ENCODE measurements at places on chromosomes 16 and 17.

- DNase-seq, result no peak
These were observed 20.3 kb upstream of the CD300E start for GRCh38 chr17:74643826-74644225.

GRCh38 chr16:9264067-9264466 lies 172.6 kb downstream of the HAPSTR1 start:
- DNase-seq, result no peak

- peak; percentile 71 for DNase-seq
These were observed 2.7 kb downstream of the HS3ST3B1 start for GRCh38 chr17:14303343-14304221.

GRCh38 chr17:65688307-65688706 lies 126.9 kb upstream of the AXIN2 start:
- DNase-seq, result no peak

GRCh38 chr16:57519796-57520360 lies 16.5 kb downstream of the CCDC102A start:
- peak; percentile 82 for DNase-seq

DNA sequence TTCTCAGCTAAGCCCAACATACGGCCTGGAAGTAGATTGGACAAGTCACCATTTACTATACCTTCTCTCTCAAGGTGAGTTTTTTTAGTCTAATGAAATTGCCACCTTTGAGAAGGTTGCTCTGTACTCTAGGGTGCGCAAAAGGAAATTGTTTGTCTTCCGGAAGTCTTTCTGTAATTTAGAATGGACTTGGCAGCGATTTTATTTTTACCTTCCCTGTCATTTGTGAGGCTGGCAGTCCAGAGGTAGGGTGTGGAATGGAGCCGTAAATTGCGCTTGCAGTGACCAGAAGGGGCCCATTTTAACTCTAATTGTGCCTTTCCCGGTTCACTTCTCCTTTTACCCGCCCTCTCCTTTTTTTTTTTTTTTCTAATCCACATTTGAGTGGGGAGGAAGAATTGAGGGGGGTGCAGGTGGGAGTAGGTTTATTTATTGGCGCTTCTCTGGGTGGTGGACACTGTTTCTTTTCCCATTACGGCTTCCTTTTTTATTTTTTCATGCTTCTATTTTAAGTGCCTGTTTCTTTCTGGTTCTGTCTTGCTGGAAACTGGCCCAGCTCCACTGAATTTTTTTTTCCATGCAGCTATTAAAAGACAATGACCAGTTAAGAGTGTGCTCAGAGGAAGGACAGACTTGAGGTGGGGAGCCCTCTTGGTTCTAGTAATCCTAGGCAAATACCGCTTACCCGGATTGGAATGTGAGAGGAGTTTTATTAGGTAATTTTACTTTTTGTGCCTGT lies 89.7 kb upstream of the CLEC18A start:
- no peak for DNase-seq

DNA sequence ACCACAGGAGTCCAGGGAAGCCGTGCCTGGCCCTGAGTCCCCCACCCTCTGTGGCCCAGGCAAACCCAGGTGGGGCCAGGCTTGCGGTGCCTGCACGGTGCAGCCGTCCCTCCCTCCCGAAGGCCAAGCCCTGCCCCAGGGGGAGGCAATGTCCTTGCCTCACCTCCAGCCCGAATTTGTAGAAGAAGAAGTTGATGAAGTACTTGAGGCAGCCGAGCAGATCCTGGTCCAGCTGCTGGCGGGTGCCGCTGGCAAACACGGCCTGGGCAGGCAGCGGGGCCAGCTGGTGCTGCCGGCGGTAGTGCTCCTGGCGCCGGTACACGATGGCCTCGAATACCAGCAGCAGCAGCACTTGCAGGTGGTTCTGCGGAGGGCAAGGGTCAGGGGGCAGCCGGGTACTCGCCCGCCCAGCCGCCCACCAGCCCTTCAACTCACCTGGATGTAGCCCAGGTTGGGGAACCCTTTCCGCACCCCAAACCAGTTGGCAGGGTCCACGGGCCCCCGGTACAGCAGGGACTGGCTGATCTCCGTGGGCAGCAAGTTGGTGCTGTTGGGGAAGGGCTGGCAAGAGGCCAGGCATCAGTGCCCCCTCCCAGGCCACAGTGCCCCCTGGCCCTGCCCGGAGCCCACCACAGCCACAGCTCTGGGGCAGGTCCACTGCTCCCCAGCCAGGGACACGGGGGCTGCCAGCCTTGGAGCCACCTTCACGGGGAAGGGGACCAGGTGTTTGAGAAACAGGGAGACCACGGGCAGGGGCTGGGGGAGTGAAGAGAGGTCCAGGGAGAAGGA lies 26.1 kb downstream of the CTU2 start:
- DNase-seq, result no peak

DNA sequence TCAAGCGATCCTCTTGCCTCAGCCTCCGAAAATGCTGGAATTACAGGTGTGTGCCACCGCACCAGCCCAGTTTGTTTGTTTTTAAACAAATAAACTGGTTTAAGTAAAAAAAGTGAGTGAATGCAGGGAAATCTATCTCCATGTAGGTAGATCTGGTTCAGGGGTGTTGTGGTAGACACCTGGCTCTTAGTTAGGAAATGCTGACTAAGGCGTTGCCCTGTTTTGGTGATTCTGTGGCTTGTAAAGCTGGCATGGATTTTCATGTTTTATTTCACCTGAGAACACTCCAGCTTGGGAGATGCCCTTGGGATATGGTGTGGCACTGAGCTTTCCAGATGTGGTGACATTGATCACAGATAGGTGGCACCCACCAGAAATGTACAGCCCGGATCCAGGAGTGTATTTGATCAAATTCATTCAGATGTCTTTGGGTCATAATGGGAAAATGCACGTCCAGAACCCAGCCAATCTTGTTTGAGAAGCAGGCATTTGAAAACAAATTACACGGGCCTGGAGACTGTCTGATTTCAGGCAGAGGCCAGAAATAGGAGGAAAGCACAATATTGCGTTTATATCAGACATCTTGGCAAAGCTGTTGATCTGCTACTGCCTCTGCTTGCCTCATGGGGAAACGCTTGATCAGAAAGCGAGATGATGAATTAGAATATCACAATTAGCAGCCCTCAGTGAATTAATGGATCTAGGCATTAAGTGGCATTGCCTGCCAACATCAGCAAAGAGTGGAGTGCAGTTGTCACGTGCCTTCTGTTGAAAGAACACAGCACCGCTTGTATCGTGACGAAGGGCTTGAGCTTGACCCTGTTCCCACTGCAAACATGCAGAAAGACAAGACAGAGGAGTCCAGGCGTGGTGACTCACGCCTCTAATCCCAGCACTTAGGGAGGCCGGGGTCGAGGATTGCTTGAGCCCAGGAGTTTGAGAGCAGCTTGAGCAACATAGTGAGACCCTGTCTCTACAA lies 7.3 kb upstream of the IL34 start:
- no peak for DNase-seq

DNA sequence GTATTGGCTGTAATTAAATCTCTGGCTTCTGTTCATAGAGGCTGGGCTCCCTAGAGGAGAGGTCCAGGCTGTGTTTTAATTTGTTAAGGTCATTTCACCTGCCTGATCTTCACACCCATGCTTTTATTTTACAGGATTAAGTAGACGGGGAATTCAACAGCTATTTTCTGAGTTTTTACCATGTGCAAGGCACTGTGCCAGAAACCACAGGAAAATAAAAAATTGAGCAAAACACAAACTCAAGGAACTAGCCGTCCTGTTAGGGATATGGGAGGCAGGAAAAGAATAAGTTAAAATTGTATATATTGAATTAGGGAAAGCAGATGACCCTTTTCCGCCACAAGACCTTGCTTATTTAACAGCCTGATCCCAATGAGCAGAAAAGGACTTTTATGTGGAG lies 29.1 kb downstream of the HS3ST3A1 start:
- no peak for DNase-seq

GRCh38 chr16:50996166-50996829 lies 154.8 kb downstream of the SALL1 start:
- DNase-seq, result peak; percentile 34

DNA sequence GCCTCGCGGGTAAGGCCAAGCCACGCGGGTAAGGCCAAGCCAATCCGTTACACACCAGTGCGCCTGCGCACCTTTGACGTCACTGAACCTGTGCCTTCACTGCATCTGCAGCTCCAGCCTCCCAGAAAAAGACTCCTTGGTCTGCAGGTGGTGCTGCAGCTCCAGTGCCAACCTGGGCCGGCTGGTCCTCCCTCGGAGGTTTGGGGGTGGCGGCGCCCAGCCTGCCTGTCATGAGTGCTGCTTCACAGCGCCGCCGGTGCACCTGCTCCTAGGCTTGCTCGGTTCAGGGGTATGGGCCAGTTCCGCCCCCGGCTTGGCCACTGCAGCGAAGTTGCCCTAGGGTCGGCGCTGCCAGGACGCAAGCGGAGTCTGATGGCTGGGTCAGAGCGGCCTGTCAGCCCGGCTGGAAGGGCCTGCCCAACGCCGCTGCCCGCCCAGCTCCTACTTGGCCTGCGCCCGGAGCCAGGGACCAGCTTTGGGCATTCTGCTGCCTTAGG lies 146.6 kb downstream of the USP22 start:
- DNase-seq, result peak; percentile 33

GRCh38 chr16:72001180-72001874 lies 1.1 kb upstream of the PKD1L3 start:
- DNase-seq, result no peak

- DNase-seq, result no peak
These were observed 432.6 kb downstream of the HAPSTR1 start for GRCh38 chr16:9523994-9524393.

- no peak for DNase-seq
These were observed 11.9 kb downstream of the SEC14L5 start for GRCh38 chr16:4970010-4970409.

DNA sequence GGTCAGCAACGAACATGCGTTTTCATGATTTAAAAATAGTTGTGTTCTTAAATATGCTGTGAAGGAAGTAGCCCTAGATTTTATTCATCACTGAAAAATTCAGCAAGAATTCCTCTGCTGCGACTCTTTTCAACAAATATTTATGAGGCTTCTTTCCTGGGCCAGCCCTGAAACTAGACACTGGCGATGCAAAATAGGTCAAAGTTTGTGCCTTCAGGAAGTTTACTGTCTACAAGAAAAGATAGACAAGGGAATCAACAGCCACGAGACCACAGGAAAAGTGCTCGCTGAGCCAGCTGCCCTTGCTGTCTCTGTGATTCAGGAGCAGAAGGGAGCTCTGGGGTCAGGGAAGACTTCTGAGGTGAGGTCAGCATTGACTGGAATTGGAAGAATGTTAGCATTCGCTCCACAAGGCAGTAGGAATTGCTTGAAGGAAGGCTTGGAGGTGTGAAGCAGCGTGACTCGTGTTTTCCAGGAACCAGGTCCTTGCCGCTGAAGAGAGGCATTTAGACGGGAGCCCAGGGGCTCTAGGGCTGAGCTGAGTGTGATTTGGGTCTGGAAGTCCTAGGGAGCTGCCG lies 1.9 kb upstream of the RPL26 start:
- DNase-seq, result peak; percentile 87

- no peak for DNase-seq
These were observed 204.6 kb downstream of the SLC39A11 start for GRCh38 chr17:72887917-72888316.

DNA sequence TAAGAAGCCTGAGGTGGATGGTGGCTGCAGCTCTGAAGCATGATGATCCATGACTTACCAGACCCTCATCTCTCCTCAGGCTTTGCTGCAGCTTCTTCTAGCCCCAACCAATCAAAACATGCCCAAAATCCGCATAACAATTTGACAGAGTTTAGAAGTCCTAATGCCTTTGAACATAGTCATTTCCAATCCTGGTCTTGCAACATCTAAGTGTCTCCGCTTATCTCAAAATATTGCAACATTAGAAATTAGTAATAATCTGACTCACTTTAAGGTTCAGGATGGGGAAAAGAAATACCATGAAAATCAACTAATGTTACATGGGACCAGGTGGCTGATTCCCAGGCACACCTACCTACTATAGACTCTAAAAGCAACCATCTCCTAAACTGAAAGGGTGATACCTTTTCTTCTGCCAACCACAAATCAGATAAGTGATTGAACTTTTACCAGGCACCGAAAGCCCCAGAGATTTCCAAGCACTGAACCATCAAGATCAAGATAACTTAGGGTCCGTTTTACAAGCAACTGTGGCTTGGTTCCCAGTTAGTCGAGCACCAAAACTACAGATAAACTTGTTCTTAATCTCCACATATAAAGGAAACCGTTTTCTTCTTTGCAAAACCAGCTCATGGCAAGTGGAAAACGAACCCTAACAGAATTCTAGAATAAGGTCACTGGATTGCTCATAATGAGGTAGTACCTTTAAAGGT lies 14.0 kb downstream of the ERN1 start:
- DNase-seq, result no peak

DNA sequence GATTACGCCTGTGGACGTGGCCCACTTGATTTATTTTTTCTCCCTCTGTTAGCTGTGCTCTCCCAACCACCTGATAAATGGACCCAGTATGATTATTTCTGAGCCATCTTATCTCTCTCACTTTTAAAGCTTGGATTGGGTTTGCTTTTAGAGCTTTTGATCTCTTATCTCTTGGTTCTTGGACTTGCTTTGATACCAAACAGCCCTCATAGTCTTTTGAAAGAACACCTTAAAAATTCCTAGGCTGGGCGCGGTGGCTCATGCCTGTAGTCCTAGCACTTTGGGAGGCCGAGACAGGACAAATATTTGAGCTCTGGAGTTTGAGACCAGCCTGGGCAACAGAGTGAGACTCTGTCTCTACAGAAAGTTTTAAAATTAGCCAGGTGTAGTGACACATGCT lies 25.8 kb downstream of the SMTNL2 start:
- no peak for DNase-seq

DNA sequence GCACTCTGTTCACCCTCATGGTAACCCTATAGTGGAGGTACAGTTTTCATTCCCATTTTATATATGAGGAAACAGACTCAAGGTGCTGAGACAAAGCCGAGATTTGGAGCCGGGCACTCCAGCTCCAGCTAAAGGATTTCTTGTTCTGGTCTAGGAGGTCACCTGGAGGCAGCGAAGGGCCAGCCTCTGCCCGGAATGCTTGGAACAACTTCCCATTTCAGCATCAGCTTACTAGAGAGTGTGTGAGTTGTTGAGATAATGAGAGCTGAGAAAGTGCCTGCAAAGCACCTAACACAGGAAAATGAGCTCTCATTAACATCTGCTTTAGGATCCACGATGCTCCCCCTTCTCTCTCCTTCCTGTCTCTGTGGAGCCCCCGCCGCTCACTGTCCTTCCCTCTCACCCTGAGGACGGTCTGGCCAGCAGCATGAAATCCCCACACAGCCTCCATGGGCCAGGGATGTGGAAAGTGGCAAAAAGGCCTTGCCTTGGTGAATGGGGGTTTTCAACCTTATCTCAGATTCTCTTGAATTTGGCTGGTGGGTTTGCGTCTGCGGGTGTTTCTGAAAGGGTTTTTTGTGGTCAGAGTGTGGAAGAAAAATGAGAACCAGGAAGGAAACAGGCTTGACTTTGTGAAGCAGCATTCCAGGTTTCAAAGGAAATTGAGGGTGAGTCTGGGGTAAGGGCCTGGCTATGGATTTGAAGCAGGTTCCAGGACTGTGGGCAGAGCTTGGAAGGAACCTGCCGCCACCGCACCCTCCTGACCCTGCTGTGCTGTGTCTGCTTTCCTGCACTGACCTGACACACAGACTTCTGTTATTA lies 178.7 kb downstream of the FOXL1 start:
- DNase-seq, result no peak

Measured in H9 (cell line).